GM12878 (cell line): ENCODE measurements at places on chromosomes 4 and X. TPM values are rescaled to one million over a fixed set of nuclear protein-coding genes. Genes with fewer than 3 reads are reported as not detected.

FRAS1 gene
- 0.66 and 0.97 TPM in 2 replicates for total RNA-seq

GRCh38 chrX:45860450-45860849 lies 659.8 kb upstream of the DIPK2B start:
- no peaks in the 10 kb centered on the region for H3K36me3 ChIP-seq
- DNase-seq: no peak
- no peaks in the 10 kb centered on the region for H3K4me1 ChIP-seq
- H3K4me3 ChIP-seq: no peak overlapping the region

DNA sequence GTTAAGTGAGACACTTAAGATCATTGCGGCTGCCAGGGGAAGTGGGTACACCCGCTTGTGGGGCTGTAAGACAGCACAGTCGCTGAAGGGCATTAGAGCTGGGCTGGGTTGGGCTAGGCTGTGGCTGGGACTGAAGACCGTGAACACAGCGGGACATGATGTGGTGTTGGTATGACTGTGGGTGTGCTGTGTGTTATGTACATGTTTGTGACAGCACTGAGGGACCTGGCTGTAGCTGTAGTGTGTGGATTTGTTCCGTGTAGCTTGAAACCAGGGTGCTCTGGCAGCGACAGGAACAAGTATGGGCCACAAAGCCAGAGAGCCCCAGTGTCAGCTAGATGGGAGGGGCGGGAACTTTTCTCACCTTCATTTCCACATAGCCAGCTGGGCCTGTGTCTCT lies 82.1 kb downstream of the NHSL2 start:
- no peak overlapping the region for H3K4me3 ChIP-seq
- no peaks in the 10 kb centered on the region for H3K36me3 ChIP-seq
- H3K27ac ChIP-seq: no peak overlapping the region
- DNase-seq: no peak

SLC4A4 gene
- 0.32 and 0.44 TPM in 2 replicates for total RNA-seq

DNA sequence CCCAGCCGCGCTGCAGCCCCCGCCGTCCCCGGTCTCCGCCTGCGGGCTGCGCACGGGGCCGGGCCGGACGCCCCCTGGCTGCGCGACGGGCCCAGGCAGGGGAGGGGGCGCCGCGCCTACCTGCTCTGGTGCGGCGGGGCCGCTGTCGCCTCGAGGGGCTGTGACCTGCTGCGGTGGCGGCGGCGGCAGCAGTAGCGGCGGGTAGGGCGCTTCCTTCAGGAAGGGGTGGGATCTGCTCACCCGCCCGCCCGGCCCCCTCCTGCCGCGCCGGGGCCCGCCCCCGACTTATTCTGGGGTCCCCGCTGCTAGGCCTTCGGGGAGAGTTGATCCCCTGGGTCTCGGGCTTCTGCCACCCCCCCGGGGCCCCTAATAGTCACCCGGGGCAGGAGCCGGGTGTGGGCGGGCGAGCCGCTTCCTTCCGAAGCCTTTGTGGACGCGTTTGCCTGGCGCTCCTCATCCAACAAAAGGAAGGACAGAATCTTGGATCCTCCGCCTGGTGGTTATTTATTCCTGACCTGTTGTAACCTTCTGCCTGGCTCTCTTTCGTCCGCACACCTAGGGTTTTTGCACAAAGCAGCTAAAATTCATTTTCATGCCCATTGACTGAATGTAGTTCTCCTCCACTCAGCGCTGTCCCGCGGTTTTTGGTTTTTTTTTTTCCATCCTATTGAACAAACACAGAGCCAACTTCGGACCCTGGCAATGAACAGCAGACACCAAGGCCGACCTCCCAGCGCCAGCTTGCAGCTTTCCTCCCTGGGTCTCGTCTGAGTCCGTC lies at the start of gene TMEM150C:
TSS of gene TMEM150C (minus strand) at position 203 of the 778 bp plus-strand sequence. CDS start 57,331 bp downstream, outside the sequence.
- no peak for DNase-seq
- peaks cover 1% of the 10 kb centered on the region for H3K27me3 ChIP-seq
- no peaks in the 10 kb centered on the region for H3K36me3 ChIP-seq
- H3K4me3 ChIP-seq: no peak within 1 kb of the TSS

GRCh38 chrX:135556055-135556454 lies 35.6 kb downstream of the INTS6L start:
- no peaks in the 10 kb centered on the region for H3K27me3 ChIP-seq
- H3K4me1 ChIP-seq: peaks cover 6% of the 10 kb centered on the region; the same call in 1 of the 2 replicates
- no peak overlapping the region for H3K4me3 ChIP-seq
- H3K27ac ChIP-seq: no peak overlapping the region; the same call in 1 of the 2 replicates
- DNase-seq: no peak

- no peak for DNase-seq
- H3K4me1 ChIP-seq: no peaks in the 10 kb centered on the region
- no peak overlapping the region for H3K27ac ChIP-seq
- no peaks in the 10 kb centered on the region for H3K27me3 ChIP-seq
- no peaks in the 10 kb centered on the region for H3K36me3 ChIP-seq
- no peak overlapping the region for H3K4me3 ChIP-seq
Observed at GRCh38 chr4:8069102-8069752, 89.4 kb downstream of the ABLIM2 start.

DNA sequence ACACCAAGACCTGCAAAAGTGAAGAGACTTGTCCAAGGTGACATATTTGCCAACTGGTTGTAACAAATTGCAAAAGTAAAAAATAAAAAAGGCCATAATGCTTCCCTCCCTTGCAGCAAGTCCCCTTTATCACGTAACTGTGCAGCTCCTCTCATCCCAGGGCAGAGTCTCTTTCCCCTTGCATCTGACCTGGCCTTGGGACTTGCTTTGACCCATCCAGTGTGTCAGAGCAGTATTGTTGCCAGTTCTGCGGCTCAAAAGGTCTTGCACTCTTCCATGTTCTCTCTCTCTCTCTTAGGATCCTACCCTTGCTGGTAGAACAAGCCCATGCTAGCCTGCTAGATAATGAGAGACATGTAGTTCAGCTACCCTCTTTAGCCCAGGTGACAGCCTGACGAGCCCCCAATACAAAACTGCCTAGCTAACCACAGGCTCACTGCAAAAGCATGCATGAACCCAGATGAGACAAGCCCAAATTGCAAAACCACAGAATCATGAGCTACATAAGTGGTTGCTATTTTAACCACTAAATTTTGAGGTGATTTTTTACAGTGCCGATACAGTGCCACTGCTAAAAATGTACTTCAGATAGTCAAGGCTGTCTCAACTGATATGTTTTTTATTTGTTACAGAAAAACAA lies 289.5 kb upstream of the PPARGC1A start:
- no peaks in the 10 kb centered on the region for H3K36me3 ChIP-seq
- no peaks in the 10 kb centered on the region for H3K27me3 ChIP-seq
- DNase-seq: no peak
- no peak overlapping the region for H3K4me3 ChIP-seq
- H3K27ac ChIP-seq: no peak overlapping the region
